ENCODE measurements at places on chromosomes 5 and 9.

GRCh38 chr9:86098824-86099700, at the start of gene GOLM1:
Gene GOLM1, minus strand, starts transcription at chr9:86099558. Its CDS starts 20,238 bp downstream, at chr9:86079320.
- DNase-seq, result peak; percentile 24

DNA sequence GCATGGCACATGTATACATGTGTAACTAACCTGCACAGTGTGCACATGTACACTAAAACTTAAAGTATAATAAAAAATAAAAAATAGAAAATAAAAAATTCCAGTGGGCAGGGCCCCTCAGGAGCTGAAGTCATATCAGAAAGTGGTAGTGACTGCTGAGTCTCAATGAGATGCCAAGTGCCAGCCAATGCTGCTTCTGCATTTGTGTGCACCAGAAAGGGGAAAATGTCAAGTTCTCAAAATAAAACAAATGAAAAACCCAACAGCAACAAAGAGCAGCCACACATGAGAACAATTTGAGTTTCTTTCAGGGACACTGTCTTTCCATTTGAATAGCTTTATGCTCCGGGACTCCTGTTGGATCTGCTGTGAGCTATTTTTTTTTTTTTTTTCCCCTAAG, 117.2 kb upstream of the CCDC112 start:
- no peak for DNase-seq

GRCh38 chr5:44809956-44810420, 1.2 kb downstream of the MRPS30 start:
- no peak for DNase-seq

- DNase-seq, result no peak
Measured at GRCh38 chr9:98409719-98410118, 154.3 kb upstream of the TBC1D2 start.

- no peak for DNase-seq
Measured at GRCh38 chr5:142315096-142315900, 9.5 kb downstream of the SPRY4 start.

Data from activated CD8-positive, alpha-beta memory T cell treated with anti-CD3 and anti-CD28 coated beads, Interleukin-2, amount 50 U/mL, for 4 hours (primary cell).